ENCODE measurements at places on chromosomes 3 and 15. TPM values are rescaled to one million over a fixed set of nuclear protein-coding genes. Genes with fewer than 3 reads are reported as not detected.

C3orf70 gene
- 1.1 TPM for total RNA-seq

SENP8 gene
- 2.9 TPM for total RNA-seq

FOXB1 gene
- total RNA-seq: not detected

GASK1A gene
- total RNA-seq: 0.39 TPM

SLC6A1 gene
- total RNA-seq: not detected

SLC28A2 gene
- total RNA-seq: not detected

SOX14 gene
- not detected for total RNA-seq

DLL4 gene
- not detected for total RNA-seq

FRMD5 gene
- total RNA-seq: under 0.01 TPM

CCDC54 gene
- total RNA-seq: not detected
